NCI-H1048 (cell line): ENCODE measurements at places on chromosomes 7 and 10.

GRCh38 chr10:132373241-132373955 is 23.6 kb upstream of the PWWP2B start:
- no peak for DNase-seq

GRCh38 chr10:124636271-124636995 is 107.7 kb downstream of the FAM53B start:
- no peak for DNase-seq

GRCh38 chr10:49153971-49154370 is 20.1 kb upstream of the FAM170B start:
- DNase-seq, result no peak

GRCh38 chr7:55016061-55016745 is 2.6 kb upstream of the EGFR start:
- DNase-seq, result no peak

GRCh38 chr7:1395211-1396070 is 63.8 kb downstream of the MICALL2 start:
- no peak for DNase-seq

GRCh38 chr7:144508702-144509101 is 105.2 kb upstream of the NOBOX start:
- no peak for DNase-seq
